ENCODE measurements at places on chromosomes 12 and 14.

GRCh38 chr14:84929086-84929485 is 600.9 kb upstream of the FLRT2 start:
- DNase-seq = no peak

GRCh38 chr12:119808441-119808840 is 68.7 kb downstream of the CIT start:
- DNase-seq = no peak

GRCh38 chr12:106705971-106706370 is 68.5 kb upstream of the RIC8B start:
- no peak for DNase-seq

DNA sequence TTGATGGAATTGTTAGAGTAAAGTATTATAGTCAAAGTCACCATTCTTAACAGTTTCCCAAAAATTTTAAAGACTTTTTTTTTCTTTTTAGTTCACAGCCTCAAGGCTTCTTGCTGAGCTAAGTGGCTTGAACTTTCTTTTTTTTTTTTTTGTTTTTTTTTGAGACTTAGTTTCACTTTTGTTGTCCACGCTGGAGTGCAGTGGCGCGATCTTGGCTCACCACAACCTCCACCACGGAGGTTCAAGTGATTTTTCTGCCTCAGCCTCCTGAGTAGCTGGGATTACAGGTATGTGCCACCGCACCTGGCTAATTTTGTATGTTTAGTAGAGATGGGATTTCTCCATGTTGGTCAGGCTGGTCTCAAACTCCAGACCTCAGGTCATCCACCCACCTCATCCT is 92.8 kb downstream of the SETD3 start:
- no peak for DNase-seq

Measured in adipocyte (in vitro differentiated cells).